ENCODE measurements at places on chromosomes 4 and X.

DNA sequence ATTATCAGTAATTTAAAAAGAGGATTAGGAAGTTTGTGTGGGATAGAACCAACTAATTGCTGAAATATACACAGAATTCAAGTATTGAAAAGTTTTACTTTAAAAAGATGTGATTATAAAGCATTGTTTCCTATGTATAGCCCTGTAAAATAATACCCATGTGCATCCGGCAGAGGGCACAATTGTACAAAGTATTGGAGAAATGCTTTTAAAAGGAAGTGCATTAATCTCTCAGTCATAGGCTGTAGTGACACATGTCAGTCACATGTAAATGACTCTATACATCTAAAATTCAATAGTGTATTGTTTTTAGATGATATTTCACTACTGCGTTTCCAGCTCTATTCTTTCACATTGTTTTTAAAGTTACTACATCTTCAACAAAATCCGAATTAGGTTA, 9.7 kb upstream of the GEMIN8 start:
- peak; percentile 74 for DNase-seq

DNA sequence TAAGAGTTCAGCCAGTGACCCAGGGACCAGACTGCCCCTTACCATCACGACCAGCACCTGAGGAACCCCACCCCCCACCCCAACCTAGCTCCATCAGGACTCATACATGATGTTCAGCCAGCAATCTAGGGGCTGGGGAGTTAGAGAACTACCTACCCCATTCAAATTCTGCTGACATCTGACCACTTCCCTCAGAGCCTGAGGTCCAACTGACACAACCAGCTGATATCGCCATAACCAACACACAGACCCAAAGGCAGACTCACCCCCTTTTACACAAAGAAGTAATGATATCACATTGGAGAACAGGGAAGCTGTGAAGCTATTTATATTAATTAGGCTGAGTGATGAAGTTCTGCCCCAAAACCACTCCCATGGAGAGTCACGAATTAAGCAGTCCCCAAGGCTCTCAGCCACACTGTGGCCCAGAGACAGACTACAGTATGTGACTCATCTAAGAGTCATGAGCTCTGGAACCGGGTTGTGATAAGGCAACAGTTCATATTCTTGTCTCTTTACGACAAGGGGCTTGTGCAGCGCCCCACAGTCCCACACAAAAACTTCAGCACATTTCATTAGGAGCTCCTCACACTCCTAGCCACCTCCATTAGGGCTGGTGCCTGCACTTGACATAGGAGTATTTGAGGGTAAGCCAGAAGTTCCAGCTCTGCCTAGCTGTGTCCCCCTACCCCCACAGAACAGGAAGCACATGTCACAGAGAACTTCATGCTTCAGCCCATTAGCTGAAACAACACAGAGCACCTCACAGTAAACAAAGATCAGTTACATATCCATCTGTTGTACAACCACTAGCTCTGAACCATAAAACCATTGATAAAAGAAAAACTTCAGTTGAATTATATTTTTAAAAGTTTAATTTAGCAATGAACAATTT, 184.7 kb upstream of the ZCCHC13 start:
- DNase-seq = no peak

DNA sequence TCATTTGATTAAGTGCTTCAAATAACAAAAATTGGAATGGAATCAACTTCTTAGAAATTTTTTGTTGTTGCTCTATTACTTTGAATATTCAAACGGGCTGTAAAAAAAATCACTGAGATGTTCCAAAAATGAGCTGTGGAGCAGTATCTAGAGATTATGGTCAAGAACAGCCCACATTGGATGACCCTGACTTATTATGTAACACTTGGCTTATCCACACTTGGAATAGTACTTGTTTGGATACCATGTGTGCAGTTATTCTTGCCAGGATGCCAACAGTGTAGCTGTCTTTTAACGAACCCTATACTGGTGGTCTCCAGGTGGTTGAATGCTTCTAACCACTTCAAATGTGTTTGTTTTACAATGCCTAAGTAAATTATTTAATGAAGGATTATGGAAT, 64.9 kb upstream of the CAMK2D start:
- DNase-seq = no peak

DNA sequence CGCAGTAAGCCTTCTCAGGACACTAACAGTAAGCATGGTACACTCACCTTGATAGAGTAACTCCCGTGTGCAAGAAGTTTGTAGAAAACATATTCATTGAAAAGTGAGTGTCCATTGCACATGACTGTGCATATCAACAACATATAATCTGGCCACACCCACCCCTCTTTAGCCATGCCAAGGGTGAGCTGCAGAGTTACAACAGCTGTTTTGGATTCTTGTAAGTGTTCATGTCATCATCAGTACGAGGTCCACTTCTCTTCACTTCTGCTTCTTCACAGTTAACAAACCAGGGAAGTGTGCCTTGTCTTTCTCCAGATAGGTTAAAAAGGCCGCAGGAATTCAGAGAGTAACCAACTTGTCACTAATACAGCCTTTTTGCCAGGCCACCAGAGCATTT, 116.6 kb downstream of the IRF2 start:
- DNase-seq = no peak

- DNase-seq = no peak
These were observed 188.4 kb upstream of the FAM9B start for GRCh38 chrX:9222299-9222698.

DNA sequence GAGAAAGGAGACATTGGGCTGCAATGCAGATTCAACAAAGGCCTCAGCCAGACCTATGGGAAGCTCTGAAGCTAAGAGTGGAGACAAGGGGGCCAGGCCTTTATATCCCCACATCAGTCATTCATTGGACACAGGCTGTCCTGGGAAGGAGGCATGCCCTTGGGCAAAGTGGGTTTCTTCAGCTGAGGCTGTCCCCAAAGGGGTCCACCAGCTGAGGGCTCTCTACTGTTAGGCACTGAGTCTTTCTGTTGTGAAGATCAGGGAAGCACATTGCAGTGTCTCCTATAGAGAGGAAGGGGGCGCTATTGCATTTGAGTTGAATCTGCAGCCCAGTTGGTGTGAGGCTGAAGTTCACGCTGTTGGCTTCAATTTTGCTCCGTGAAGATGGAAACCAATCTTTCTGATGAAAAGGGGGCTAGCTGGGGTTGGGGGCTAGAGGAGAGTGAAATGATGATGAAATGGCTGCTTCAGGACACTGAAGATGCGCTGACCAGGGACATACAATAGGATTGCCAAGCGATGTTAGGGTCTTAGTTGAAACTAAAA, 48.0 kb downstream of the SLC25A5 start:
- peak; percentile 62 for DNase-seq

GRCh38 chr4:28225050-28225449, 1364.4 kb downstream of the STIM2 start:
- DNase-seq = no peak

DNA sequence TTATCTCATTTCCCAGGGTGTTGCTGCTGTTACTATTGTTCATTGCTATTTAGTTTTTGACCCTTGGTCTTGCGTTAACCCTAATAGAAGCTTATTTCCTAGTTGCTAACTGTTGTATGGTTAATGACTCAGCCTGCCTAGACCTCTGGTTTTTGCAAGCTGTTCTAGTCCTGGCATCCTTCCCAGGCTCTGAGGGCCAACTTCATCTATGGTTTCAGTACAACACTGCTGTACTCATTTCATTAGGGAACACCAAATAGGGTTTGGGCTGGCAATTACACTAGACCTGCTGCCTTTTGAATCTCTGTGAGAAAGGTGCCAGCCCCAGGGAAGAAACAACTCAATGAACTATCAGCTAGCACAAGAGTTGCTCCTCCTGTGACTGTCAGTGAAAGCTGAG, 59.6 kb downstream of the DCX start:
- DNase-seq = no peak

- DNase-seq = no peak
These were observed 47.9 kb upstream of the RBPJ start for GRCh38 chr4:26272654-26273615.

- DNase-seq = no peak
These were observed 96.6 kb downstream of the KIT start for GRCh38 chr4:54754394-54754793.

- peak; percentile 2 for DNase-seq
These were observed 1.5 kb downstream of the MAB21L2 start for GRCh38 chr4:150583287-150584110.

GRCh38 chr4:168291242-168291641, 27.3 kb downstream of the DDX60 start:
- DNase-seq = no peak
